ENCODE measurements at places on chromosomes 12 and 14.

DNA sequence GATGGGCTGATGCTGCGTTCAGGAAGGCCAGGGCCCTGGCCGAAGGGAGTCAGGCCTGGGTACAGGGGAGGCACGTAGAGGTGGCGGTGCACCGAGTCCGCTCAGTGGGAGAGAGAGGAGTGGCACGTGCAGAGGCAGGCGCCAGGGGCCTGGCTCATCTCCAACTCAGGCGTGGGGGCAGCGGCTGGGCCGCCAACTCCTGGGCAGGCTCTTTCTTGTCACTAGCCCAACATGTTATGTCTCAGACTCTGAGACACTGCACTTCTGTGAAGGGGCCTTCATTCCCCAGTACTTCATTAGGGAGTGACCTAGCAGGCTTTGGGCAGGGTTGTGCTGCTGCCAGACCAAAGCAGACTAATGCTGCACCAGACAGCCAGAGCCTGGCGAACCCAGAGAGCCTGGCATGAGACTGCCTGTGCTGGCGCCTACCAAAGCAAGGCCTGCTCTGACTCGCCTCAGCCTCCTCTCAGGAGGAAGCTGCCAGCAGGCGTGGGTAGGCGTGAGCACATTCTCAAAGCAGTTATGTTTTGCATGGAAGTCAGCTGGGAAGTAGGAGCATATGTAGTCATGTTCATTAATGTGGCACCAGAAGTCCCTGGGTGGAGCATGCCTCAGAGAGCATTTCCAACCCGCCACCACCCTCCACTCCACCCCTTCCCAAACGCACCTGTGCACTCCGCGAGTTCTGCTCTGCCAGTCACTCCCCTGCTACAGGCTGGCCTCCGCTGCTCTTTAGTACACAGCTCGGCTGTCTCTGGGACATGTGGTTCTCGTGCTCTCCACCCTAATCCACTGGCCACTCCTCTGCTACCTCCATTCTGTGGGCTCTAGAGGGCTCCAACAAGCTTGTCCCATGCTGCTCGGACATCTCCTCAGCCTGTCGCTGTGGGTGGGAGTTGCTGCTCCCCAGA, 9.7 kb downstream of the CKB start:
- peak; percentile 84 for ATAC-seq

- ATAC-seq = no peak
Measured at GRCh38 chr12:88726806-88727720, 146.8 kb upstream of the KITLG start.

- no peak for ATAC-seq
Measured at GRCh38 chr14:34012978-34013720, 62.3 kb upstream of the EGLN3 start.

- ATAC-seq = peak; percentile 60
Measured at GRCh38 chr14:53501361-53502211, 348.5 kb upstream of the DDHD1 start.

- ATAC-seq = peak; percentile 53
Measured at GRCh38 chr12:124852329-124852831, 11.3 kb downstream of the SCARB1 start.

DNA sequence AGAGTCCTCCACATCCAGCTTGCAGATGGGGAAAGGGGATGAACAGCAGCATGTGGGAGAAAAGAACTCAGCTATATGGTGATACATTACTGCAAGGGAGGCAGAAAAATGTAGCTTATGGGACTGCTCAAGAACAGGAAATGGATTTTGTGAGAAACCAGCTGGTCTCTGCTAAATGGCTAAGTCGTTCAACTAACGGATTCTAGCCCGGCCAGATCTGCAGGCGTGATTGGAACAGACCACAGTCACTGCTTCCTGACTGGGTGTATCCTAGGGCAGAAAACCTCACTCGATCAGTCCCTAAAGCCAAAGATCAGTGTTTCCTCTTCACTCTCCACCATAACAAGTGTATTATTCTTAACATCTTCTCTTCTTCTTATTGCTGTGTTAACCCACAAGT, 8.1 kb upstream of the PTGDR start:
- ATAC-seq = no peak

DNA sequence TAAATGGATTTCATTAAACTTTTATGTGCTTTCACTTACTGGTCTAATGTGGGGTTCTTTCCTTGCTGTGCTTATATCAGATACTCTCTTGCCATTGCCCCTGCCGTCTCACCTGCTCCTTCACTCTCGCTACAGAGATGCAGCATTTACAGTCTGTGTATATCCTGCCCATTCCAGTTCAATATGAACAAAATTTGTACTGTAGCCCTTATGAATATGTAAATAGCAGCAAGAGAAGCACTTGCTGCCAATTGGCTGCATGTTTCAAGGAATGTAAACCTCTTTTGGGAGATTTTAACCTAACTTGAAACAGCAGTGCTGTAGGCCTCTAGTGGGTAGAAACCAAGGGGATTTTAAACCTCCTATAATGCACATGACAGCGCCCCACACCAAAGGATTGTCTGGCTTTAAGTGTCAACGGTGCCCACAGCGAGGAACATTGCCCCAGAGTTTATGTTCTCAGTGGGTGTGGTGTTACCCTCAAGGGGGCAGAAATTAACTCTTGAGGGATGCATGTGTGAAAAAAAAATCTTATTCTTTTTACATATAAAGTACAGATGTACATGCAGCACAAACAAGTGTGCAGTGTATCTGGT, 19.1 kb downstream of the PCNX1 start:
- ATAC-seq = no peak

- ATAC-seq = no peak
Measured at GRCh38 chr14:90993792-90994191, 66.6 kb downstream of the RPS6KA5 start.

GRCh38 chr12:56020423-56021184, at the start of gene IKZF4:
TSS of gene IKZF4 (plus strand) at chr12:56021043. CDS start at chr12:56021494, 451 bp downstream.
- ATAC-seq = peak; percentile 81

GRCh38 chr12:761256-761655, 8.9 kb downstream of the WNK1 start:
- no peak for ATAC-seq

DNA sequence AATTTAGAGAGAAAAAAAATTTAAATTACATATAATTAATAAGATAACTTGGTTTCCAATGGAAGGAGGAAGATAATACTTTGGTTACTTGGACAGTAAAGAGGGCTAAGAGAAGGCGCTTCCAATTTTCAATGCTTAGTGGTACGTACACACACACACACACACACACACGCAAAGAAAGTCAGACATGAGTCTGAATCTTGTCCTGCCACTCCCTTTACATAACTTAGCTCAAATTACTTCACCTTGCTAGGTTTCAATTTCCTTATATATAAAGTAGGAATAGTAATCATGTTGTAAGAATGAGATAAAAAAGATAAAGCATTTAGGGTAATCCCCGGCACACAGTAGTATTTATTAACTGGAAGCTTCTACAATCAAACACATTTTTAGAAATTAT, 39.7 kb upstream of the VCPKMT start:
- no peak for ATAC-seq

DNA sequence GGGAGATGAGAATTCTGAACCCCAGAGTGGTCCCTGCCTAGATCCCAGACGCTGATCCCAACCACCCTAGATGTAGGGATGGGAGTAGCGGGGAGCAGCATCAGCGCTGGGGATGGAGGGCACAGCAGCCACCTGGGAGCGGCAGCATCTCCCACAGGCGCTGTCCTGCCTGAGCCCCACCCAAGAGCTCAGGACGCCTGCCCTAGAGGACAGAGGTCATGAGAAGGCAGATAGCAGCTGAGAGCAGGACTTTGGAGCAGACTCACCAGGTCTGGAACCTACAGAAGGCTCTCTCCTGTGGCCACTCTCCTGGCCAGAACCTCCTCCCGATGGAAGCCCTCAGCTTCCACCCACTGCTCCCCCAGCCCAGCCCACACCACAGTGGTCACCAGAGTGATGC, 7.2 kb downstream of the CCDC85C start:
- no peak for ATAC-seq

DNA sequence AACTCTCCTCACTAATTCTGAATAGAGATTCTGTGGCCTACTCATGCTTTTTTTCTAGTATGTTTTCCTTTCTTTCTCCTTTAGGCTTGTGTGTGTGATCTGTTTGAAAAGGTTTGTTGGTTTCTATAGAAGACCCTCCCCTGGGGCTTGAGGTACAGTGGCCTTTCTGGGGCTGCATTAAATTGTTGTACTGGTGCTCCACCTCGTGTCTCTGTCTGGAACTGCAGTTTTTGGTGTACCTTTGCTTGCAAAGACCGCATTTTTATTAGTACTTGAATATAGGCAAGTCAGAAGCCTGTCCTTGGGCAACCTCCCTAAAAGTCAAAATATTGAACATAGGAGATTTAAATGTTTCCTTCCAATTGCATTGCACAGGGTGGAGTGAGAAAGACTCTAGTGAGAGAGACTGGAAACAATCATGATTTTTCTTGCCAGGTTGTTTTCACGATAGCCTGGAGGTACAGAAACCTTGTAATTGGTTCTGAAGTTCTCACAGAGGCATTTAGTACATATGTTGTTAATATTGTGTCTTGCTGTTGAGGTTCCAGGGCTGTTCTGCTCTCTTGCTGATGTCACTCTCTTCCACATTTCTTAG, 39.0 kb downstream of the SLCO1B1 start:
- ATAC-seq = no peak

DNA sequence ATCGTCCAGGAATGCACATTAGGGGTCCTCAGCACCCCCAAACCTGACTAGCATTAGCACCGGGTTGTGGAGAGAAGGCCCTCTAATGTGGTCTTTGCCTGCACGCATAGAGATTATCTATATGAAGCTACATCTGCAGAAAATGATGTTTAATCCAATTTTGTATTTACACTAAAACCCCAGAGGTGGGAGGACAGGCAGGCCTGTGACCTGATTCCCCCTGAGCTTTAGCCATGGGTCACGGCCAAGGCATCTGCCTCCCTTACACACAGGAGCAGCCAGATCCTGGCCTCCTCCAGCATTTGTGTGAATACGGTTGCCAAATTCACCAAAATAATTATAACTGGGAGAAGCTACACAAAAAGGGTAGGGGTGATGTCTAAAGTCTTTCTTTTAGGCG, 7.0 kb downstream of the APOLD1 start:
- no peak for ATAC-seq

- peak; percentile 67 for ATAC-seq
Measured at GRCh38 chr12:561908-562593, 101.2 kb downstream of the NINJ2 start.

DNA sequence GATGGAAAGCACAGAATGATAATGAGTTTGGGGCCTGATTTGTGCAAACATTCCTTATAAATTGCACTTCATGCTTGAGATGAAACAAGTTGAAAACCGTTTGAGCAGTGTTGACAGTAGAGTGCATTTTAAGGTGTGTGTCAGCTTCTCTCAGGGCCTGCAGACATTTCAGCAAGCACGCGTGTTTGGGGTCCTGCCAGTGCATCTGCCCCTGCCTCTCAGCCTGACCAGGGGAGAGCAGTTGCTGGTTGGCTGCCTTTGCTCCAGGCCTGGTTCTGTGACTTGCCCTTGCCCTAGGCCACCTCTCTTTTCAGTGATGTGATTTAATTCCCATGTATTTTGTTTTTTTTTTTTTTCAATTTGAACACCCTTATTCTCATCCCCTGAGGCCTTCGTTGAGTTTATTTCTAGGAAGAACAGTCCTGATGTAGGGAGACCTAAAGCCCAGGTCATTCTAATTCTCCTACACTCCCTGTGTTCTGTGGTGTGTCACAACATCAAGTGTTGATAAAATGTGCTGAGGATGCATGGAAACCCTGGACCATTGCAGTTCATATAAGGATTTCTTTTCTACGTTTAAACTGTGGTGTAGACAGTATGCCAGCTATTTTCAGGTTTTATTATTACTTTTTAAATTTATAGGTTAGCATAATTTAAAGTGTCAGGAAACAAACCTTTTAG, 40.1 kb upstream of the AMN start:
- no peak for ATAC-seq

DNA sequence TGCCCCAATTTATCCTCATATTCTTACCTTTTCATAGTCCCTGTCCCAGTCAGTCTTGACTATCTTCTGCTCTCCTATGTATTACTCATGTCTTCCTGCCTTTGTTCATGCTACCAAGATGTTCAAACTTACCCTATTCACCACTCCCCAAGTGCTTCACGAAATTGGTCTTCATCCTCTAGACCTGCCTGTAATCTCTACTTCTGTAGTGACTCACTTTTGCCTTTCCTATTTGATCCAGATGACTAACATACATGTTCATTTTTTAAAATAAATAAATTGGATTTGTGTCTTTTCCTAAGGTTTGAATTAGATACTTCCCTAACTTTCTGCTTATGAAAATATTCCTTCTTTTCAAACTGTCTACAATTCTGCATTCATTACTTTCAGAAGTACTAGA, 107.7 kb upstream of the PPM1H start:
- no peak for ATAC-seq

DNA sequence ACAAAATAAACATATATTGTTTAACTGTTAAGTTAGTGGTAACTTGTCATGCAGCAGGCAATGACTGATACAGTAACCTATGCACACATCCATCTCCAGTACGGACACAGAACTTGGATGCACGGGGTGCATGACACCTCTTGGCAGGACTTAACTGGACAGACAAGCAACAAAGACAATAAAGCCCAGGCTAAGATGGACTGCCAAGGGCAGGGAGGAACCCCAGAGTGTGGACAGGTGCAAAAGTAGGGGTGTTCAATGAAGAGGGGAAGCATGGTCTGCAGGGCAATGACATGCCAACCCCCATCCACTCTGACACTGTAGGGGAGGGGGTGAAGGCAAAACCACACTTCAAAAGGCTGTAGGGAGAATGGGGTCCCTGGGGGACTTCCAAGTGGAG, 11.7 kb downstream of the SSH1 start:
- no peak for ATAC-seq

- ATAC-seq = no peak
Measured at GRCh38 chr14:75661499-75661814, 411 bp downstream of the TTLL5 start.

DNA sequence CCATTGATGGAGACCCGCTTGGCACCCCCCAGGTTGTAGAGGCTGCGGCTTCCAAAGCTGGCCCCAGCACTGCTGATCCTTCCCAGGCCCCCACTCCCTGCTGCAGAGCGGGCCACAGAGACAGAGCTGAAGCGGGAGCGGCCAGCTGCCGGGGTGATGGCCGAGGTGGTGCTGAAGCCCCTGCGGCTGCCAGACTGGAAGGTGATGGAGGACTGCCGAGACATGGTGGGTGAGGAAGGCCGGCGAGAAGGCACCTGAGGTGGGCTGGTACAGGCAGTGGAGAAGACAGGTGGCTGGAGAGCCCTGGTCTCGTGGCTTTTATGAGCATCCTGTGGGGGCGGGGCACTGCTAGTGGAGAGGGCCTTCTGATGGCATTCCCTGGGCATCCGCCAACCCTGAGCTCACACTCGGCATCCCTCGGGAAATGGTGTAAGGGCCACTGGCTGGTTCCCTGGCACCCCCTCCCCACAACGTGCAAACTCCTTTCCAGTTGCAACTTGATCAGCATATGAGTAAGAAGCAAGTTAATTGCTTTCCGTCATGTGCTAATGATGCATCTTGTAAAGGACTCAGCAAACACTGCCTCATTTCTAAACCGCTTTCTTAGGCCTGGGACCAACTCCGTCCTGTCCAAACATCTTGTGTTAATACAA, at the start of gene KRT75:
Gene KRT75 (minus strand): TSS at position 291 of the 653 bp plus-strand sequence. CDS start 67 bp downstream, at position 224.
- ATAC-seq = no peak

DNA sequence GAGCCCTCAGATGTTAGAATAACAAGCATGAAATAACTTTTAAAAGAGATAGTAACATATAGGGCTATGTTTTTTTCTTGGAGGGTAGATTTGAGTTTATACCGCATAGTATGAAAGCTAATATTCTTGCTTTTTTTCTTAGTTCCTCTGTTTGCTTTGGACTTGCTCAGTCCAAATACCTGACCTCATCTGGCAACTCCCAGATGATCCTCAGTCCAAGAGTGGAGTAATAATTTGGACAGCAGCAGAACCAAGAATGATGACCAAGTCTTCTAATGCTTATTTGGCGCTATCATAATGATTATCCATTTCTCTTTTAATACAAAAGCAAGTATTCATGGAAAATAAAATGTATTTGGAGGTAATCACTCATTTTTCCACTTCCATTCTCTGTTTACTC, 45.6 kb downstream of the GUCY2C start:
- ATAC-seq = peak; percentile 60

All from gastroesophageal sphincter (tissue), 4 donors.